ENCODE measurements at places on chromosomes 3 and 15.
A peak's percentile ranks its signal among the peaks of the same experiment; 100 is the strongest.

DNA sequence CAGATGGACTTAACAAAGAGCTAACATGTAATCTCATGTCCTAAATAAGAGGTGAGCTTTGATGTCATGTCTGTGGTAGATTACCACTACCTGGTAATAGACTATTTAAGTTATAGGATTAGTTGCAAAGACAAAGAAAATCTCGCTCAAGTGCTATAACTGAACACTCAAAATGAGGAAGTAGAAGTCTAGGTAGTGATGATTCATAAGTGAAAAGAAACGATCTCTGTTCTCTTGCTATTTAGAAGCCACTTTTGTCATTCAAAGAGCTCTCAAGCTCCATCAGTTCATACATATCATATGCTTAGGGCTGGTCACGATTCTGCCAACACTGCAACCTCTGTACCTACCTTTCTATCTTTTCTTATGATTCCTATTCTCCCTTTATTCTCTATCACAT lies 110.9 kb downstream of the EDEM1 start:
- peak; percentile 9 for DNase-seq

- DNase-seq: peak; percentile 63
Measured at GRCh38 chr3:84008623-84009022, 950.2 kb upstream of the CADM2 start.

DNA sequence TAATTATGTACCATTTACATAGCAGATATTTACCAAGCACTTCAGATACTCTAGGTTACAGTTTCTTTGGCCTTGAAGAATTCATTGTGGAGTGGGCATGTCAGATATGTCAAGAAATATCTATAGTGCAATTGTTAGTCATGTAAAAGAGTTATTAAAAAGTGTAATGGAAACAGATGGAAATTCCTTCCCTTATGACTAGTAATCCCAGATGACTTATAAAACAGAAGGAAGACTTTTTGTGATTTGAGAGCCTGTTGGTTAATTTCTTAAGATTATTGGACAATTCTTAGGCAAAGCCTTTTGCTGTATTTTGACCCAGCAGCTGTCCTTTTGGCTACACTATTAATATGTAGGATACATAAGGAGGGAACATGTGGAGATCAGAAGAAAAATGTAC lies 708.9 kb upstream of the NECTIN3 start:
- DNase-seq: no peak

GRCh38 chr3:99850608-99851007 lies 32.9 kb downstream of the CMSS1 start:
- no peak for DNase-seq

- DNase-seq: no peak
Measured at GRCh38 chr15:98826658-98827057, 178.3 kb downstream of the IGF1R start.

GRCh38 chr3:193991666-193992424 lies 144.1 kb upstream of the HES1 start:
- DNase-seq: no peak

DNA sequence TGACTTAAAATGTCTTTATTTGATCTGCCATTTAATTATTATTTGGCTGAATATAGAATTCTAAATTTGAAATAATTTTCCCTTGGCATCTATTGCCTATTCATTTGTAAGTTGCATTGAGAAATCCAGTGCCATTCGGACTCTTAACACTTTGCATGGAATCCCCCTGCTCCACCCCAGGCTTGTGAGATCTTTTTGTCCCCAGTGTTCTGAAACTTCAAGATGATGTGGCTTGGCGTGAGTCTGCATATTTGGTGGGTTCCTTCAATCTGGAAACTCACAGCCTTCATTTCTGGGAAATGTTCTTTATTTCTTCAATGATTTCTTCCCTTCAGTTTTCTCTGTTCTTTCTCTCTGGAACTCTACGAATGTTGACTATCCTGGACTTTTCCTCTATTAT lies 83.8 kb upstream of the BLM start:
- no peak for DNase-seq

GRCh38 chr15:52080031-52080430 lies 32.5 kb downstream of the BCL2L10 start:
- peak; percentile 91 for DNase-seq

GRCh38 chr15:70086636-70087035 lies 11.1 kb downstream of the TLE3 start:
- DNase-seq: no peak

DNA sequence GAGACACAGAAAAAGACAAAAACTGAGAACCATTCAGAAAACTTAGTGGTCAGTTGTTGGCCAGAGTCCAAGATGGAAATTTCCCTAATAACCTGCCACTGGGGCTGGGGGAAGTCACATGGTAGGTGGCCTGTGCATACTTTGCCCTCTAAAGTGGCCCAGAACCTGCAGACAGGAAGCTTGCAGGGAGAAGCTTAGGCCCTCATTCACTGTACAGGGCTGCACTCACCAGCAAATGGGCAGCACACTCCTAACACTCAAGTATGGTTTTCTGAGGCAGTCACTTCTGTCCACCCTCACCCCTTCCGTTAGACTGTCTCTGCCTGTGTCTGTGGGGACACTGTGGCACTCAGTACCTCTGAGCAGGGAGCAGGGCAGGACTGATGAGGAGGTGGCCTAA lies 14.5 kb upstream of the RNU6-1 start:
- no peak for DNase-seq

- peak; percentile 5 for DNase-seq
Measured at GRCh38 chr3:35727179-35727578, 87.9 kb downstream of the ARPP21 start.

DNA sequence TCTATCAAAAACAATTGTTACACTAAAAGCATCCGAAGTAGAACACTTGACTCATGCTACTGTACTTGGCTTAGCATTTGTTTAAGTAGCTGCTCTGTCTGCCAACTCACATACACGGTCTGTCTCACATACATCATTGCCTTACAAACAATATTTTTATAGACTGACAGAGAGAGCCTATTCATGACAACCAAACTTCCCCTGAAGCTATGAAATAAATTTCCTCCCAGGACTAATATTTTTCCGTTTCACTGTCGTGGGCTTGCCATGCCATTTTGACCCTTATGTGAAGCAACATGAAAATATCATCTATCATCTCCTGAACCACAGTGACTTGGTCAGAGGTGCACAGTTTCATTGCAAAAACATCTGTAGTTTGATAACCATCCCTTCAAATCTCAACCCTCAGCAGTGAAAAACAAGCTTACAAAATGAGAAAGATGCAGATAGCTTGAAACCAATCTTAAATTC lies 66.5 kb upstream of the PYGO1 start:
- DNase-seq: peak; percentile 14

DNA sequence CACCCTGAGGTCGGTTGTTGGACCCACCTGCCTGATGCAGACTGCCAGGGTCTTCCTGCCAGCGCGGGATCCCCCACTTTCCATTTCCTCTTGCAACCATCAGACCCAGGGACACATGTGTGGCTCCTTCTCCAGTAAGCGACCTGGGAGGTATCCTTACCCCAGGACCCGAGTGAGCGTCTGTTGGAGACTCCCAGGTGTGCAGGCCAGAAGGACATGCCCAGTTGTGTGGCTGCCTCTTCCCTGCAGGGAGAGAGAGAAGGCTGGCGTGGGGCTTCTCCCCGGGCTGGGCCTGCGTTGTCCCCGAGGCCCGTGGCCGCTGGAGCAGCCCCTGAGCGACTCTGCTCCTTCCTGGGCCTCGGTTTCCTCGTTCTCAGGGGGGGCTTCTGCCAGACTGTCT lies 56.8 kb downstream of the APBA2 start:
- DNase-seq: no peak

GRCh38 chr15:100216182-100216581 lies 125.6 kb downstream of the ADAMTS17 start:
- no peak for DNase-seq

All from epithelial cell of esophagus (primary cell).